ENCODE measurements at places on chromosomes 13 and 19.

DNA sequence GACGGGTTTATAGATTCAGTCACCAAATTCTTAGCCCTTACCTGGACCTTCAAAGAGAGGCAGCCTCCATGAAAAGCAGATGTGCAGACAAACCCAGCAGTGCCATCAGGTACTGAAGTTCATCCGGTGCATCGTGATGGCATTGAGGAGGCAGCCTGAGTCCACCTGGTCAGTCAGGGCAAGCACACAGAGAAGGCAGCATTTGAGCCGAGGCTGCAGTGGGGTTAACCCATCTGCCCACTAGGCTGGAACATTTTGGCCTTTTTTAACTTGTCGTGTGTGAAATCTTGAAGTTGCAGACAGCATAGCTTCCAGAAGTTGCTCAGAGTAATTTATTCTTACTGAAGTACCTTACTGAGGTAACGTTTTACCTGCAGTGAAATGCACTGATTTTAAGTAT lies 4.9 kb downstream of the LMO7 start:
- DNase-seq, result no peak

- DNase-seq, result no peak
Measured at GRCh38 chr13:106287351-106287750, 248.1 kb downstream of the EFNB2 start.

- DNase-seq, result no peak
Measured at GRCh38 chr19:47209319-47210179, 21.4 kb downstream of the BBC3 start.

DNA sequence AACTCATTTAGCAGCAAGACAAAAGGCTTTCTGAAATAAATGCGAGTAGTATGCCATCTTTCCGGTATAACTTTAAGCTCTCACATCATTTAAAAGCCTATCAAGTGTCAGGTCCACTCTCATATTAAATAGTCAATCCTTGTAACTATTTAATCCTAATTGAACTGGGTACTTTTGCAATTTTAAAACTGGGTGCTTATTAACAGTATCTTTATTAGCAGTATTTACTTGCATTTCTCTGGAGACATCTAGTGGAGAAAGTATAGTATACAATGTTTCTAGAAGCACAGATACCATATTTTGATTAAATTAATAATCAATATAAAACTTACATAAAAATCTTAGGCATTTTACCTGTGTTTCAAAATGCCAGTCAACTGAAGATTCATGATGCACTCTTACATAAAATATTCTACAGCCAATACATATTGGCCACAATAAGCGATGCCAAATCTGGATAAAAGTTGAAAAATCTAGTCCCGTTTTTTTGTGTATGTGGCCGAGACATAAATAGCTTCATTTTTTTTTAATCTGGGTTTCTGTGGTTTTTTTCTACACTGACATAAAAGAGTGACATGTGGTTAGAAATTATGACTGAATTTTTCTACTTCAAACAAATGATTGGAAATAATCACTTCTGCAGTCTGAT lies 4.3 kb upstream of the POSTN start:
- DNase-seq, result peak; percentile 18

GRCh38 chr13:91904005-91904404 lies 505.6 kb downstream of the GPC5 start:
- DNase-seq, result no peak

DNA sequence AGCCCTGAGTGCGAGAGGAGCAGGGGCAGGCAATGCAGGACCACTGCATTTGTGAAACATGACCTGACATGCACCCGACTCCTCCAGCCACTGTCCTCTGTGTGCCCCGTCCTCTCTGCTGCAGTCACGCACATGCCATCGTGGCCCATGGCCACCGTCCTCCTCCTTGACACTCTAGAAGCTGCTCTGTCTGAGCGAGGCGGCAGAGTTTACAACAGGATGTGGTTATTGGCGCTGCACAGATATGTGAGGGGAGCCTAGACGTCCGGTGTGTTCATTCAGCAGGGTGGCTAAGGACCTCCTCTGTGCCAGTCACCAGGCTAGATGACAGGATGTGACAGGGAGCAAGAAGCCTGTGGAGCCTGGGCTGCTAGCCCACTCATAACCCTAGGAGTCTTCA lies 277.8 kb downstream of the FOXO1 start:
- no peak for DNase-seq

- no peak for DNase-seq
Measured at GRCh38 chr13:26656919-26657318, 99.4 kb downstream of the WASF3 start.

GRCh38 chr19:55014714-55015113 lies 23.4 kb downstream of the GP6 start:
- no peak for DNase-seq

DNA sequence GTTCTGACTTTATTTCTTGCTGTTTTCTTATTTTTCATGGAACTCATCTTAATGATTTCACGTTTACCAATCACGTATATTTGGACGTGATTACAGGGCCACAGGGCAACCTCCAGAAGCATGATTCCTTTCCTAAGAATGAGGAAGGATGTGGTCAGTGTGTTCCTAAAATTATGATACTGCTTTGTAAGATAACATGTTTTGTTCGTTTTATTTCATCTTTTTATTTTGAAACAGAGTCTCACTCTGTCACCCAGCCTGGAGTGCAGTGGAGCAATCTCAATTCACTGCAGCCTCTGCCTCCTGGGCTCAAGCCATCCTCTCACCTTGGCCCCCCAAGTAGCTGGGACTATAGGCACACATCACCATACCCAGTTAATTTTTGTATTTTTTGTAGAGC lies 24.8 kb upstream of the LAIR1 start:
- no peak for DNase-seq

GRCh38 chr13:82661126-82661525 lies 1221.1 kb downstream of the SLITRK1 start:
- no peak for DNase-seq

DNA sequence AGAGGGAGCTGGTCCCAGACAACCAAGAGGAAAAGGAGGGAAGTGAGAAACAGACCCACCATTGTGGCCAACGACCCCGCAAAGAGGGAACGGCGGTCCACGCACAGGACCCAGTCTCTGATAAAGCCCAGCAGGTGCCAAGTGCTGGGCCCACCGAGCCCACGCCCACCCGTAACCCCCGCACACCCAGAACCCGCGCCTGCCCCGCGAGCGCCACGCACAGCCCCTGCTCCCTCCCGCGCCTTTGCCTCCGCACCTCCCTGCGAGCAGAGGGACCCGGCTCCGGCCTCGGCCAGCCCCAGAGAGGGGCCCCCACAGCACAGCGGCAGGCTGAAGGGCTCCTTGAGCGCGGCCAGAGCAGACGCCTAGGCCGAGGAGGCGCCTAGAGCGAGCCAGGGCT lies 1192.2 kb downstream of the PCDH17 start:
- no peak for DNase-seq

DNA sequence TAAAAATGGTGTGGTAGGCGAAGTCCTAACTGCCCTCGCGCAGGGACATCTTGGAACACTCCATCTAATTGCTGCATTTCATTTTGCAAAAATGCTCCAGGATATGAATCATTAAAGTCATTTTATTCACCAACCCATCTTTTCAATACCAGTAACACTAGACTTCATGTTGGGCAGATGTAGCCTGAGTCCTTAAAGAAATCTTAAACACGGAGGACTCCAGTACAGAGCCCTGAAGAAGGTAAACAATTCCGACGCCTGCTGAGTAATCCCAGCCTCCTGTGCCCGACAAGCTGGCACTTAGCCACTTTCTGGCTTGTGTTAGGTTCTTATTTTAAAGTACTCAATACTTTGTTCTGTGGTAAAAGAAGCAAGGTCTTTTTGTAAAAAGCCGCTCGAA lies 58.0 kb upstream of the IRS2 start:
- DNase-seq, result peak; percentile 6

- DNase-seq, result peak; percentile 41
Measured at GRCh38 chr19:54266133-54266532, 9.1 kb upstream of the LILRB5 start.

- DNase-seq, result no peak
Measured at GRCh38 chr13:45779901-45780300, 71.7 kb downstream of the SIAH3 start.

DNA sequence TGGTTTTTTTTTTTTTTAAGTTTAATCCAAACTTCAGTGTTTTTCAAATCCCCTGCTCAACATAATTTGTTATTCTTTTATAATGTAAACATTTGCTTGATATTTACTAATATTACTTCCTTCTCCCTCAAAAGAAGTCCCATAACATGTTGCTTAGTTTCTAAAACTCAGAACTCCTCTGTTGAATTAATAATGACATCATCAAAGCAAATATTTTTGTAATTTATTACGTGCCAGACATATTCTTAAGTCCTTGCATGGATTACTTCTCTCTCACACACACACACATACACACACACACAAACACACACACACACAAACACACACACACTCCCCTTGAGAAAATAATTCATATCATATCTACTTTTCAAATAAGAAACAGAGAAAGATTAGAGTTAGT lies 1432.3 kb upstream of the SPRY2 start:
- DNase-seq, result no peak

- DNase-seq, result no peak
Measured at GRCh38 chr19:35797663-35798062, 15.0 kb downstream of the PRODH2 start.

GRCh38 chr19:52191389-52191788 lies 1.5 kb downstream of the PPP2R1A start:
- DNase-seq, result no peak

- no peak for DNase-seq
Measured at GRCh38 chr13:111518161-111518792, 197.8 kb downstream of the TEX29 start.

DNA sequence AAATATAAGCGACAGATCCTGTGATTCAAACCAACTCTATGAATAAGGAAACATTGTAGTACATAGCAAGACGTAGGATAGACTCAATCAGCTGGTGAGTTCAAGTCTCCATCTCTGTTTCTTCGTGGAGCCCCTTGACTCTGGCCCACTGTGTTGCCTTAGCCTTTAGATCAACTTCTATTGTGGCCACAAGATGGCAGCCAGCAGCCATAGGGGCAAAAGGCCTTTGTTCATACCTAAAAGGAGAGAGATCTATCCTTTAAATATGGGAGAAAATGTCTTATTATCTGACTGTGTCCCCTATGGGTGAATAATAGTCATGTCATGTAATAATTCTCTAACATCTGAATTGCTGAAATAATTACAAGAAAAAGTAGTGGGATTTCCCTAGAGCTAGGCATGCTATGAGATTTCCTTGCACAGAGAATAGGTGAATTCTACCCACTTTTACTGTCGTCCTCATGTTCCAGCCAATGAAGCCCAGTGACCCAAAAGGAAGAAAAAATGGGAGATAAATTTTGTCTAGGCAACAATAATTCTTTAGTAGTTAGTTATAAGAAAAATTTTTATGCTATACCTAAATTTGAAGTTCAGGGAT lies 129.4 kb downstream of the PCDH20 start:
- no peak for DNase-seq

GRCh38 chr13:60619461-60619860 lies 222.4 kb downstream of the TDRD3 start:
- no peak for DNase-seq

DNA sequence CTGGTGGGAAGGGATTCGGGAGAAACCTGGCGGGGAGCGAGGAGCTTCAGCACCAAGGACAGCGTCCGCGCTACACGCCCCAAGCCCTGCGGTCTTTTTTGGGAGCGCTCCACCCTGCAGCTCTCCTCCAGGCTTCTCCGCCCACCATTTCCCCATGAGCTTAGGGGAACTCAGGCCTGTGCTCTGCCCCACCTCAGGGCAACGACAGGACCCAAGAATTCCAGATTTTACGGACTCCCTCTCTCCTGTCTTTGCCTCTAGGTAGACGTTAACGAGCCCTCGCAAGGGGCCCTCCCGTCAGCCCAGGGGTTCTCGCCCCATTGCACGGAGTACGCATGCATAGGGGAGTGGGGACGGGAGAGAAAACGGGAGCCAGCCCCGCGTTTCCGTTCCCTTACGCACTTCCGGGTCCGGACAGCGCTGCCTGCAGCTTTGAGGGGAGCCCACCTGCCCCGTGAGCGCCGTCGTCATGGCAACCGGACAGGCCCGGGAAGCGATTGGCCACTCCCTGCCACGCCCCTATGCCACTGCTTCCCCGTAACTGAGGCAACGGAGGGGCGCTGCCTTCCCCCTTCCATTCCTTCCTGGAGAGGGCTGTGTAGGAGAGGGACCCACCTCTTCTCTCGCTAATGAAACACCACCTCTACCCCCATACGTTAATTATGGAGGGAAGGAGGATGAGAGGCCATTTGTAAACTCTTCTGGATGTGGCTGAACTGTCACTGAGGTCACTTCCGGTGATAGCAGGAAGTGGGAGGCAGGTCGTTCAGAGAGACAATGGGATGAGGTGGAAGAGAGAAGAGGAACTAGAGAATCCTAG lies 20.8 kb downstream of the NOVA2 start:
- DNase-seq, result peak; percentile 6

DNA sequence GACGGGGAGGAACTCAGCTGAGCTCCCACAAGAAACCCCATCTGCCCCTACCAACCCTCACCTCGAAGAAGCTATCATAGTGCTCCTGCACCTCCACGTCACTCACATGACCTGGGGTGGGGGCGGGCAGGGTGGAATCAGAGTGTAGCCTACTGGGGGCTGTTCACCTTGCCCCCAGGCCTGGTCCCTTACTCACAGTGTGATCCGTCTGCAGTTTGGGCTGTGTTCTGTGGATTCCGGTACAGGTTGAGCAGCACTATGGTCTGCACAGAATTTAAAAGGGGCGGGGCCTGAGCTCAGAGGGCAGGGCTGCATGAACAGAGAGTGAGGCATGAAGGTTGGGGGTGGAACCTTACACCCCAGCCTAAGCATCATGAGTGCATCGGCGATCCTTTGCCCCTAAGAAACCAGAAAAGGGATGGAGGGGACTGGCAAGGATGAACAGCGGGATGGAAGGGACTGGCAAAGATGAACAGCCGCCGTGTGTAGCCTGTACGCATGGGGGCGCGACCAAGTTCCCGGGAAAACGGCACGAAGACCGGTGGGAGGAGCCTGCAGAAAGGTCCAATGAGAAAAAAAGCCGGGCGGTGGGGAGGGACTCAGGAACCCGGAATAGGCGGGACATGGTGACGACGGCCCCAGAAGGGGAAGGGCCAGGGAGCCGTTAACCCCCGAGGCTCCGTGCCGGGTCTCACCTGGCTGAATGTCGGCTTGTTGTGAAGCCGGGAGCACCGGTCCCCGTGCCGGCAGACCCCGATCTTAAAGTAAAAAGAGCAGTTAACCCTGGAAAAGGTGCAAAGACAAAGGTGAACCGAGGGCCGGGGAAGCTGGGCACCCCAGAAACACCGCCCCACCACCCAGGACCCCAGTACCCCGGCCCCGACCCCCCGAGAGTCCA lies 539 bp downstream of the U2AF1L4 start:
- DNase-seq, result peak; percentile 90

GRCh38 chr13:113116871-113117271 lies 5.7 kb upstream of the F10 start:
- DNase-seq, result no peak
